ENCODE measurements at places on chromosomes 3 and 15. TPM values are rescaled to one million over a fixed set of nuclear protein-coding genes. Genes with fewer than 3 reads are reported as not detected.

Gene SEMA7A
- total RNA-seq, result 7.8 TPM

Gene NCEH1
- total RNA-seq, result 36.4 TPM

Gene EPHA3
- 1.9 TPM for total RNA-seq

Gene CCDC54
- not detected for total RNA-seq

Gene SH3GL3
- total RNA-seq, result 0.86 TPM

Gene VILL
- total RNA-seq, result 36.9 TPM

Gene PIERCE2
- 3.9 TPM for total RNA-seq

Gene IRAK2
- 8.5 TPM for total RNA-seq

Gene RASGRP1
- 19.2 TPM for total RNA-seq

Gene AP3B2
- 0.82 TPM for total RNA-seq

Gene KIF23
- 3.5 TPM for total RNA-seq

Gene CYP1A2
- total RNA-seq, result 0.15 TPM

DNA sequence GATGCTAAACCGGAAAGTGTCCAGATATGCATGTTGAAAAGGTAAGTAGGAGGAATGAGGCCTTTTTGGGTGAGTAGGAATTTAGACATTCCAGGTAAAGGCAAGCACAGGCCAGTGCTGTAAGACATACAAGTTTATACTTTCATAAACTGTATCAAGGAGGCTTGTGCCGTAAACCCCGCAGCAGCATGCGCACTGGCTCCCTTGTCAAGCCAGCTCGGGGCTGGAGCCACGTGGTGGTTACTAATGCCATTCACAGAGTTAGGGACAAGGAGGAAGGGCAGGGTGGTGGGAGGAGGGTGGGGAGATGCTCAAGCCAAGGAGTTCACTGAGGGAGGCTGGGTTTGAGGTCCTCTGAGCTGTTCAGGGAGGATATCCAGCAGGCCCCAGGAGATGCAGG, 35.8 kb downstream of the PLD1 start:
- DNase-seq, result no peak

DNA sequence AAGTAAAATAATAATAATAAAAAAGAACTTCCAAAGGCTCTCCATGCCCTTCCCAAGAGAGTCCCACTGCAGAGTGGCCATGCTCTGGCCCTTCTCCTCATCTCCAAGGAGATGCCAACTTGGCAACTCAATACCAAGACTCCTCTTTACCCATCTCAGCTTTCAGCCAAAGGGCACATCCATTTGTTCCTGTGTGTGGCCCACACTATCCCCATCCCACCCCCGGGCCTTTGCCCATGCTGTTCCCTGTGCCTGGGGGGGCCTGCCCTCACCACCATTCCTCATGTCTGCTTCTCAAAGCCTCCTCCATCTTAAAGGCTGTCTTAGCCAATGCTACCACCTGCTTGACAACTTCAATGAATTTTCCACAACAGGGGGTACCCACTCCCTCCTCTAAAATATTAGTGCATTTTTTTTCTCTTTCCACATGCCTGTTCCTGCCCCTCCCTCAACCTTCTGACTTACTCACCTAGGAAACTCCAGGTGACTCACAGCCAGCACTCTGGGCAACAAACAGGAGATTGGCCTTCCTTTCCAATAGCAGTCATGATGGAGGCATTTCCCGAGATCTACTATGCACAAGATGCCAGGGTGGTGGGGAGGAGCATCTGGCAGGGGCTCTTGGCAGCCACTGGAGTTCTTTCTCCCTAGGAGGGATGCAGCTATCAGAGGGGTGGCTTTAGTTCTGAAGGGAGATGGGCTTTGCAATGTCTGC, 109.4 kb upstream of the SMAD3 start:
- no peak for DNase-seq

- no peak for DNase-seq
Observed at GRCh38 chr3:156341332-156341731, 213.6 kb downstream of the SSR3 start.

DNA sequence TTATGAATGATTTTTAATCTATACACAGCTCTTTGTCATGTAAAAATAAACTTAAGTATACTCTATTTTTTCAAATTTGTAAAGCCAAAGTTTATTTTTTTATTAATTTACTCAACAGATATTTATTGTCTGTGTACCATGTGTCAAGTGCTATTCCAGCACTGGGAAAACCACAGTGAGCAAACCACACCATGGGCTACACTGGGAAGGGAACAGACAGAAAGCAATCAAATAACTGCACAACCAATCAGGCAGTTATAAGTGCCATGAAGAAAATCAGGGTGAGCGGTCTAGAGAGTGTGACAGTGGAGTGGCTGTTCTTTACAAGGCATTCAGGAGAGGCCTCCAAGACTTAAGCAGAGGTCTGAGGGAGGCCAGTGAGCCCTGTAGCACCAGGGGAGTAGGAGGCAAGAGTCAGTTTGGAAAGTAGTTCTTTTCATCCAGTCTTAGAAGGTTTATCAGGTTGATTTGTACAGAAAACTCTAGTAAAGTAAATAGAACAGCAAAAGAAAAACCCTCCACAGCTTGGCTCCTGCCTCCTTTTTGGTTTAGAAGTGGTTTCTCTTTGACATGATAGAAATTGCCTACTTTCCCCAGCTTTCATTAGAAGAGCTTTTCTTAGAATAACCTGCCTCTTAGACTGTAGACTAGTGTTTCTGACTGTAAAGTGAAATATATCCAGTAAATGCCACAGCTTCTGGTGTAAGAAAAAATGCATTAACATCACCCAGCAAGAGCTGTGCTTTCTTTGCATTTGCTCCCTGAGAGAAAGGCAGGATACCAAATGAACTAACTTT, 13.7 kb downstream of the EIF2AK4 start:
- DNase-seq, result no peak

DNA sequence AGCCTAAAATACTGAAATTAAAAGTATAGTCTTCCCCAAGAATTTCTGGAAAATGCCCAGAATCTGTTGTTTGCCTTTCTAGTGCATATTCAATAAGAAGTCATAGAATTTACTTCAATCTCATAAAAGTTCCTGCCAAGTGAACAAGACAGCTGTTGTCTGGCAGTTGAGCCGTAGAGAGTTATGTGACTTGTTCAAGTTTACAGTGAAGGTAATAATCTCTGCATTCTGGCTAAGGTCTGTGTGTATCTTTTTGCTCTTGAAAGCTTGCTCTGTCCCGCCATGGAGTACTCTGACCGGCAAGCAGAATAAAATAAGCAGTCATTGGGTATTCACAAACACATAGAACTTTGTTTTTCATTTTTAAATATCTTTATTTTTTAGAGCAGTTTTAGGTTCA, 77.8 kb downstream of the GHSR start:
- DNase-seq, result peak; percentile 16

- no peak for DNase-seq
Observed at GRCh38 chr3:11434563-11435096, 162.4 kb downstream of the ATG7 start.

GRCh38 chr3:77134769-77135168, 94.9 kb downstream of the ROBO2 start:
- DNase-seq, result no peak

GRCh38 chr15:65077981-65078352, 1.4 kb downstream of the KBTBD13 start:
- no peak for DNase-seq

- no peak for DNase-seq
Observed at GRCh38 chr3:176683382-176683781, 513.9 kb downstream of the TBL1XR1 start.

GRCh38 chr15:31483053-31483985, 156.7 kb downstream of the KLF13 start:
- no peak for DNase-seq

DNA sequence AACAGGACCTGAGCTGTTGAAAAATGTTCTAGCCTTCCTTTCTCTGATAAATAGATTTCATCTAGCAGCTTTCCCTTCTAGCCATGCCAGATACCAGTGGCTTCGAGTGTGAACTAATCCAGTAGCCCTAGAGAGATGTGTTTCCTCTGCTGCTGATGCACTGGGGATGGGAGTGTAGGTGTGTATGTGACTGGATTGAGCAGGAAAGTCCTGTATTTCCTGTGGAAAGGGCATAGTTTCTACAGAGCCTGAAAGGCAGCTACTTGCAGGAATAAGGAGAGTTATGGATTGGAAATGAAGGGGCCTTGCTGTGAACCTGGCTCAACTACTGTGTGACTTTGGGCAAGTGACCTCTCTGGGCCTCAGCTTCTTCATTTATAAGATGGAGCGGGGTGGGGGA, 8.6 kb downstream of the TIMP4 start:
- DNase-seq, result no peak

DNA sequence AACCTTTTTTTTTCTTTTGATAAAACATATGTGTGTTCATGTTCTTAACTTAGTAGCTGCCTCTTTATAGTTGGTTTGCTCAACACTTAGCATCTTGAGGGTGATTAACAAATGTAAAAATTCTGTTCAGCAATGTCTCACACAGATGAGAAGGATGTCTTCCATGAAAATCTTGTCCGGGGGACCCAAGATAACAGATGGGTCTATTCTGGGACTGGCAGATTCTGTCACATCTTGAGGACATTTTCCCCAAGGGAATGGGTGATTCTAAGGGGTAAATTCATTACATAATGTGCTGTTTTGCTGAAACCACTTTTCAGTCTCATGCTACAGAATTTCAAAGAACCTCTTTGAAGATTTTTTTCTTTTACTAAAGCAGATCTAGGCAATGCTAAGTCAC, 342.2 kb downstream of the IGSF11 start:
- no peak for DNase-seq

DNA sequence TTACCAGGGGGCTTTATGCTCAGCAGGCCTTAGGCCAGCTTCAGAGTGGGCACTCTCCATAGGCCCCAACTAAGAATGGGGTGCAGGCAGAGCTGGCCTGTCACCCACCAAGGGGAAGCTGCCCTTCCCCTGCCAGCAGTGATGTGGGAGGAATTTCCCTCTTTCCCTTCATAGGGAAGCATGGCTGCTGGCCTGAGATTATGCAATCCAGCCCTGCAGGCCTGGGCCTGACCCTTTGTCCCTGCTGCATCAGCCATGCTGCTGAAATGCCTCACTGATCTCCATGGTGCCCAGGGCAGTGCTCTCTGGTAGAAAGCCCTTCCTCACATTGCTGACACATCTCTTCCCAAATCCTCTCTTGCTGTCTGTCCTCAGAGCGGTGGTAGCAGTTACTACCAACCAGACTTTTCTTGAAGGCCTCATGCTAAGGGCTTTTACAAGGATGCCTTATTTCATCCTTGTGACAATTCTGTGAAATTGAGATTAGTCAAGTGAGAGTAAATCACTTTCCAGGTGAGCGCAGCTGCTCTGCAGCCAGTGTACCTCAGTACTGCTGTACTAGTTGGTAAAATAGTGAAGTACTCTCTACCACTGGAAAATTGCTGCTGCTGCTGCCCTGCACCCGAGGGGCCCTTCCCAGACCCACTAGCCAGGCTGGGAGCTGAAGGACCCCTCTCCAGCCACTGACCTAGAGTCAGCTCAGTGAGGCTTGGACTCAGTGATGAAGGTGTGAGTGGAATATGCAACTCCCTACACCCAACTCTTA, 33.8 kb downstream of the MRAS start:
- DNase-seq, result peak; percentile 84

- peak; percentile 72 for DNase-seq
Observed at GRCh38 chr15:28128031-28128430, 28.9 kb upstream of the OCA2 start.

DNA sequence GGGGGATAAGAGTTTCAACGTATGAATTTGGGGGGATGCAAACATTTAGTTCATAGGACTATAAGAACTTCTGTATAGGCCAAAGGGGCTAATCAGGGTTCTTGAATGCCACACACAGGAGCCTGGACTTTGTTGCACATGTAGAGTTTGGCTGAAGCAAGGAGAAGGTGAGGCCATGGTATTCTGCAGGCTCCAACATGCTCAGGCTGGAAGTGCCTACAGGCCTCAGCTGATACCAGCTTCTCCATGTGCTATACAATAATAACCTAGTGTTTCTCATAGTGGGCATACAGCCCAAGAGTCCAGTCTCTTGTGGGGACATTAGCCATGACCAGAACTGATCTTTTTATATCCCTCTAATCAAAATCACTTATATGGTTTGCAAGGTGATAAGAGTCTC, 399.7 kb upstream of the MCTP2 start:
- DNase-seq, result no peak
